HuH-7.5 (cell line): ENCODE measurements at places on chromosomes 13 and 19.

DNA sequence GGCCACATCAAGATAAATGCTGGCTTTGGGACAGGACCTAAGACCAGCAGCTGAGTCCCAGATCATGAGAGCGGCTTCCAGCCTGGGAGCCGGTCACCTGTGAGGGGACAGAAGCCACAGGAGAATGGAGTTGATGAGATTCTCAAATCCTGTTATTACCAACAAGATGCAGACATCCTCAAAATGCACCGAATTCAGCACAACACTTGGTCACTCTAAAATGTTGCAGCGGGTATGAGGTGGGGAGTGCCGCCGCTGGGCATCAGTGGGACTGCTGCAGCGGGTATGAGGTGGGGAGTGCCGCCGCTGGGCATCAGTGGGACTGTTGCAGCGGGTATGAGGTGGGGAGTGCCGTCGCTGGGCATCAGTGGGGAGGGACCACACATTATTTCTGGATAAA lies 21.2 kb downstream of the RANBP3 start:
- no peak for DNase-seq

DNA sequence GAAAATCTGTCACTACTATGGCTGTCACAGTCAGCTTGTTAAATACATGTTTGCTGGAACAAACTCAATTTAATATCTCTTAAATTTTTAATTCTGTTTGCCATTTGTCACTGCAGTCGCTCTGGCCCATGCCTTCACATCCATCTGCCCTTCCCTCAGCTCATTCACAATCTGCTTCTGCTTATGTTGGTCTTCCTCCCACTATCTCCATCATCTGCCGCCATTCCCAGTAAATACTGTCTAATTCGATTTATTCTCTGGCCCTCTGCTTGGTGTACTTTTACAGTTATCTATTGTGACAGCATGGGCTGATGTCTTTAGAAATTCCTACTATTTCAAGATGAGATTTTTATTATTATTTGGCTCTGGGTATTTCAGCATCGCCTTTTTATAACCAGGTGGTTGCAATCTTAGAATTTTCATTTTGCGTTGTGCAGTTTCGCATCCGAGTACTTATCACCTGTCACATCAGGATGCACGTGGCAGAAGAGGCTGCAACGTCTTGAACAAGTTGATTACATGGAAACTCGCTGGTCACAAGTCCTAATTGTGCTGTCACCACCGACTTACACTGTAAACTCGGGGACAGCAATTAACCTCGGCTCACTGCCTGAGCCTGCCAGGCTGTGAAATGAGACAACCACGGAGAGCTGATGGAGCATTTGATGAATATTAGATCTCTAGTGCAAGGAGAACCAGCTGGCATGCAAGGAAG lies 158.4 kb downstream of the MYO16 start:
- no peak for DNase-seq

DNA sequence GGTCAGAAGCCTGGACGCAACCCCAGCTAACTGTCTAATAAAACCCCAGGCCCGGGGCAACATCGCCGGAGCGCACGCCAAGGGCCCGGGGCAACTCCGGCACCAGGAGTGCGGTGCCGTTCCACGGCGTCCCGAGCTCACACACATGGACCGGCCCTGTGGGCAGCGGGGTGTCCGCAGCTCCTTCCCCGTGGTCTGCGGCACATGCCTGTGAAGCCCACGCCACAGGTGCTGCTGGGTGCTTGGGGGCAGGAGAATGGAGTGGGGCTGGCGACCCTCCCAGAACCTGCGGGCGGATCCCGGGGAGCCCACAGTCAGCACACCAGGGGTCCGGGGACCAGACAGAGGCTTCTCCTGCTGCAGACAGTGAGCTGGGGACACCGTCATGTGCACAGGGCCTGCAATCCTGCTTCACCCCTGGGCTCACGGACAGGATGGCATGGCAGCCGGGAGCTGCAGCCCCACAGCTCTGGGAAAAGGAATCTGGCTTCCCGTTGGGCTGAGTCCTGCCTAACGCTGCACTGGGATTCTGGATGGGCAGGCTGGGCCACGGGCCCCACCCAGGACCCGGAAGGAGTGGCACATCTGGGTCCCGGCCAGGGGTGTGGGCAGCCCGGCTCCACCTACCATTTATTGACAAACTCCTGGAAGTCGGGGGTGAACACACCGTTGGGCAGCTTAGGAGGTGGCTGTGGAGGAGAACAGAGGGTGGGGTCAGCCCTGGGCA lies 28.2 kb upstream of the ZBTB7A start:
- no peak for DNase-seq

DNA sequence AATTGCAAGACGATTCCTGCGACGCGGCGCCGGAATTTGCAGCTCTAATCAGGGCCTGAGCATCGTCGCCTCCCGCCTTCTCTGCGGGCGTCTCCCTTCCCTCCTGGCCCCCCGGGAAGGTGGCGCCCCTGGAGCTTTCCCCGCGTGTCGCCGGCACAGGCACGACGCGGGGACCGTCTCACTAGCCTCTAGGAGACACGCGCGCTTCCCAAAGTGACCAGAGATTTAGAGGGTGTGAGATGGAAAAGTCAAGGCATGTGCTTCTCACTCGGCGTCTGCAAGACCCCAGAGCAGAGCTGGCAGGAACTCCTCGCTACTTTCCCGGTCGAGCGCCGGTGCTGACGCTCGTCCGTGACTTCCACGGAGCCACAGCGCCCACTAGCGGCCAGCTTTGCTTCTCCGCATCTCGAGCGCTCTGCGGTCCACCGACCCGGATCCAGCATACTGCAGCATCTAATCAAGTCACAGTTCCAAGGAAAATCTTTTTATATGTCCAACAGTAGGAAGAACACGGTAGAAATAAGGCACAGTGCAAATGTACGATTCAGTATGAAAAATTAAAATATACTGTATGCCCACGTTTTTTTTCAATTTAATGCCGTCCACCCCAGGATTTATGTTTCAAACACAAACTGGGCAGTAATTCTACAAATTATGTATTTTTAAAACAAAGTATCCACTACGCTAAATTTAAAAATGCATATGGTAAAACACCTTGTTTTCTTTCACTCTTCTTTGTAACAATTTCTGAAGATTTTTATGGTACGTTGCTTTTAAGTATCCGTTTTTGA lies 977 bp upstream of the EFNB2 start:
- peak; percentile 80 for DNase-seq

GRCh38 chr13:107713314-107713713 lies 502.0 kb downstream of the LIG4 start:
- no peak for DNase-seq

DNA sequence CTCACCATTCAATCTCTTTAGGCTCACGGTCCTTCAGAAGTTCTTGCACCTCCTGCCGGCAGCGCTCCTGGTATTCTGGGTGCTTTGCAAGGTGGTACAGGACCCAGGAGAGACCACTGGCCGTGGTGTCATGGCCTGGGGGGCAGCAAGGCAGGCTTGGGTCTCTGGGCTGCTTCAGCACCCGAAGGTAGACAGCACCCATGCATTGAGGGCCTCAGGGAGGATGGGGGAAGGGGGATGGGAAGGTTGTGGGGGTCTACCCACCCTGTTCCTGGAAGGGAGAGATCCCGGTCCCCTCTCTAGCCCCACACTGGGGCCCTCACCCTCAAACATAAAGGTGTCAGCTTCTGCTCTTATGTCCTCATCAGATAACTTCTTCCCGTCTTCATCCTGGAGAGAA lies 12.0 kb downstream of the CYP4F2 start:
- DNase-seq = no peak

- DNase-seq = no peak
Measured at GRCh38 chr13:96851856-96852445, 142.3 kb downstream of the OXGR1 start.

- DNase-seq = no peak
Measured at GRCh38 chr19:47187797-47188196, 43.2 kb downstream of the BBC3 start.

DNA sequence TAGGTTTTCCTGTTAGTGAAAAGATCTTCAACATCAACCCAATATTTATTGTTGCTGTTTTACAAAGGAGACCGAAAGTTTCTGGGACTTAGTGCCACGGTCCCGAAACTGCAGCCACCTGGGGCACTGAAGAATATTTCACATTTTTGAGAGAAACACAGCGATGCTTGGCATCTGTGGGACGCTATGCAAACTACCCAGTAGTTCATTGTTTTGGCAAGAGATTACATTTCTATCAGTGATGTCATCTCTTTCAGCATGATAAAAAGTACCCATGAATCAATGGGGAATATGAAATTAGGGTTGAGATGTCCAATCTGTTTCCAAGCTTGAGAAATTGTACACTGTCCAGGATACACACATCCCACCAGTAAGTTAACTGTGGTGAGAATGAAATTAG lies 43.9 kb downstream of the TGDS start:
- DNase-seq = no peak

- no peak for DNase-seq
Measured at GRCh38 chr13:66462187-66462586, 767.9 kb downstream of the PCDH9 start.
